ENCODE measurements at places on chromosomes 13 and 19.

GRCh38 chr19:17216058-17216670, 1.0 kb downstream of the USE1 start:
- DNase-seq, result no peak

DNA sequence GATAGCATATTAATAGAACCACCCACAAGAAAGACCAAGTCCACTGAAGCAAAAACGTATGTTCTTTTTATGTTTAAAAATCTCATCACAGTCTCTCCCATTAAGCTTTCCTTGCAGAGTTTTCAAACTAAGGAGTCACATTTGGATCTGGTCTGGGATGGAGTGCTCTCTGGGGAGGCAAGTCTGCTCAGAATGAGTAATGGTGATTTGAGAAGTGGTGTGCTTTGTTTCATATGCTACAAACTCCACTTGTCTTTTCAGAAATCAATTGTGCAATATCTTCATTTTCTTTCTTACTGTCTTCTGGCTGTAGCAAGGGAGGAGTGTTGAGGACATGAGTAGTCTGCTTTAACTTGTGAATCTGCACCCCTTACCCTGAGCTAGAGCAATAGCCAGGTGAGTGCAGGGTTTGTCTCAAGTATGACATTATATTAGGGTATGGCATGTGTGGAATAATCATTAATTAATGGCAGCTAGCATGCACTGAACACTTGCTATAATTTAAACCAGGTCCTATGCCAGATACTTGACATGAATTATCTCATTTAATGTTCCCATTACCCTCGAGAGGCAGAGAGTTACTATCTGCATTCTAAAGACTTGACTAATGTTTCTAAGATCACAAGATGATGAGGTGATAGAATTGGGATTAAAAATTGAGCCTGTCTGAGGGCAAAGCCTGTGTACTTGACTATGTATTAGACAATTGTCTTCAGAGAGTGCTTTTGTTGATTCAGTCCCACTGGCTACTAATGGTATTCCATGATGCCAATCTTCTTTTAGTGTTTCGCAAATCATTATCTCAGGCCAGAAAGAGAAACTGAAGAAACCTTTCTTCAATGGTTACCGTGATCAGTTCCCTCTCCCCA, 171.8 kb downstream of the GPC6 start:
- DNase-seq, result no peak

DNA sequence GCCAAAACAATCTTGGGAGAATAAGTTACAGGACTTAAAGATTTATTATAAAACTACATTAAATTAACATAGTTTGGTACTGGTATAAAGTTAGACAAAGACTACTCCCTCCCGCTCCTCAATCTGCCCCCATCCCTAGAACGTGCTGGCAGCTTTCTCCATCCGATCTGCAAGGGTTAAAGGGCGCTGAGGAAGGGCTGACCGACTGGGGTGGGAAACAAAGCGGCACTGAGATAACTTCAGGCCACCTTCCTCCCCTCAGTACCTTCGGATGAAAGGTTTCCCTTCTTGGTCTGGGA, 790 bp upstream of the SUGT1 start:
- DNase-seq, result no peak

DNA sequence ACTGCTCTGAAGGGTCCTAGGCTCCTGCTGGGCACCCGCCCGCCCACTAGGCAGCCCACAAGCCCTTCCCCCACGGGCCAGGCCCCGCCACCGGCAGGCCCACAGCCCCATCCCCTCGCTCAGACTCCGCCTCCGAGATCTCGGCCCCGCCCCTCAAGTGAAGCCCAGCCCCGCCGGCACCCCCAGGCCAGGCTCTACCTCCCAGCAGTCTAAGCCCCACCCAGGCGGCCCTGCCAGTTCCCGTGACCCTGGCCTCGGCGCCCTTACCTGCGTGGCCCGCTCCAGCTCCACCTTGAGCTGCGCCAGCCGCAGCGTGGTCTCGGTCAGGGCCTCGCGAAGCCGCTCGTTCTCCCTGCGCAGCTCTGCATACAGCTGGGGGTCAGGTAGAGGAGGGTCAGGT, 16.3 kb downstream of the EPS8L1 start:
- DNase-seq, result no peak

- no peak for DNase-seq
Observed at GRCh38 chr13:21287331-21287907, 111.0 kb downstream of the MRPL57 start.

DNA sequence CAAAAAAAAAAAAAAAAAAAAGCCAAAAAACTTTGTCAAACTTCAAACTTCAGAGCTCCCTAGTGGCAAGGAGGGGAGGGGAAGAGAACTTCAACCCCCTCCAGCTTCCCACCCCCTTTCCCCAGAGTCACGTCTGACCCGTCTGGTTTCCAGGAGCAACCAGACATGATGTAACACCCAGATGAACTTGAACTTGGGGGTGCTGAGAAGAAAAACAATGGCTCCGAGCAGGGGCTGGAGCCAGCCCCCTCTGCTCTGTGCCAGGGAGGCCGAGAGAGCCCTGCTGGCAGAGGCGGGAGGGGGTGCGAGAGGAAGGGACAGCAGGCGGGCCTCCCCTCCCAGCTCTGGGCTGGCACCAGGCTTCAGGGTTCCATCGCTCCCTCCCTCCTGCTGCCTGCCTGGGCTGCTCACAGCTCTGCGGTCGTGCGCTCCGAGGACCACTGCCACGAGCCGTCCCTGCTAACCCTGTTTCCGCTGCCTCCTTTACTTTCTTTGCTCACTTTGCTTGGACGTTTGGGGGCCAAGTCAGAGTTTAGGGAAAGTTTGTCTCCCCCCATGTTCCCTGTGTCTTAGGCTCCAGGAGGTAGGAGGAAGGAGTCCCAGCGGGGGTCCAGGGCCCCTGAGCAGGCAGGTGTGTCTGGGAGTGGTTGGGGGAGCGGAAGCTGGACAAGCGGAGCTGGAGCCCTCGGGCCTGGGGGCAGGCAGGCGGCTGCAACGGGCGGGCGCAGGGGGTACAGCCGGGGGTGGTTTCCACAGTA, 11.1 kb downstream of the LYL1 start:
- DNase-seq, result no peak

GRCh38 chr13:113774177-113775107, 15.4 kb downstream of the TMEM255B start:
- DNase-seq, result no peak

DNA sequence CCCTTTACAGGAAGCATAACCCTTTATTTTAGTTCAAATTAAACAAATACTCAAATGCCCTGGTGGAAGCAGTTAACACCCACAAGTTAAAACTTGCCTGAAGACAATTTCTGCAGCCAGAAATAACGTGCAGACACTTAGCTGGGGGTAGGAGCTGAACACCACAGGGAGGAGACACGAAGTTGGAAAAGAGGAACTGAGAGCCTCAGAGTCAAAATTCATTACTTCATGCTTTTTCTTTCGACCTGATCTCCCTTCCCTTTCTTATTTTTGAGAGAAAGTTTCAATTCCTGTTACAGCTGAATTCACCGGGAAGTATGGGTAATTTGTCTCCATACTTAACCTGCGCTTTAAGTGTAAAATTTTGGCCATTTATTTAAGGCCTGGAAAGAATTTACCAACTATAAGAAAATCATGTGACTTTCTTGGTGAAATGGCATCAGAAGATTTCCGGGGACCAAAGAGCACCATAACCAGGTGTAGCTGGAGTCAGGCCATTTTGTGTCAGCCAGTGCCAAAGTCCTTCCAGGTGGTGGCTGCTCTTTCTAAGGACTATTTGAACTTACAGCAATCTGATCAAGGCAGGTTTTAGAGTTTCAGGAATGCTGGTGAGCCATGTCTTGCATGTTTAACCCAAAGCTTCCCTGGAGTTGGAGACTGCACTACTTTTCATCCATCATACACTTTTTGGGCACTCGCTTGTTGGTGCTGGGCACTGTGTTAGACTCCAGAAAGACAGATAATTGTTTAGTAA, 46.5 kb upstream of the RCBTB2 start:
- DNase-seq, result no peak

DNA sequence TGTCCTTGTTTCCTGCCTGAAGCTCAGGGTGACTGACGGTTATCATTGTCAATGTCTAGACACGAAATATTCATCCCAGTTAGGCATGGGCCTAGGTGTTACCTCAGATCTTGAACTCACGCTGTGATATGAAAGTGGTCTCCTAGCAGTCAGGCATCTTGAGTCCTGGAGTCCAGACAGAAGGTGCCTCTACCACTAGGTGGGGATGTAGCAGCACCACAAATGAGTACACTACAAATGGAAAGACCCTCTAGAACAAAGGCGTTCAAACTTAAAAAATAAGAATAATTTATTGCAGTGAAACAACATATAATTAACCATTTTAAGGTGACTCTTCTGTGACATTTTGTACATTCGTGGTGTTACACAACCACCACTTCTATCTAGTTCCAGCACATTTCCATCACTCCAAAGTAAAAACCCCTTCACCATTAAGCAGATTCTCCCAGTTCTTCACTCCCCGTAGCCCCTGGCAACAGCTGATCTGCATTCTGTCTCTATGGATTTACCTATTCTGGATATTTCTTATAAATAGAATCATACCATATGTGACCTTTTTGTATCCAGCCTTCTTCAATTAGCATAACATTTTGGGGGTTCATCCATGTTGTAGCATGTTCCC, 11.9 kb upstream of the FRY start:
- no peak for DNase-seq

DNA sequence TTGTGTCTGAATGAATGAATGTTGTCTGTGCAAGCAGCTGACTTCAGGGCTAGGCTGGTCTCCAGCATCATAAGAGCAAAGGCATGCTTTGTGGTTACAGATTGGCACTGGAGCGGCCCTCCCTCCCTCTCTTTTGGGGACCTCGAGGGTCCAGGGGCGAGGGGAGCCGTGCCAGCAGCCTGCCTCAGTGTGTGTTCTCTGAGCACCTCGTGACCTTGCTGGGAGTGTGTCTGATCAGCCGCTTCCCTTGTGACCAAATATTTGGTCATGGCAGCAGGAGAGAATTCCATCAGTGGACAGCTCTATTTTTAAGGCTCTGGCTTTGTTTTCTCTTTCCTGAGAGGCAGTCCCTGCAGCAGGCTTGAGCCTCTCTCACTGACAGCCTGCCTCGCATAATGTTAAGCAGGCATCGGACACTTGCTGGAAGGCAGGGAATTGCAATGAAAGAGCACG, 329.7 kb downstream of the UQCRFS1 start:
- no peak for DNase-seq

GRCh38 chr19:7681340-7682174, 924 bp downstream of the TRAPPC5 start:
- DNase-seq, result peak; percentile 60

DNA sequence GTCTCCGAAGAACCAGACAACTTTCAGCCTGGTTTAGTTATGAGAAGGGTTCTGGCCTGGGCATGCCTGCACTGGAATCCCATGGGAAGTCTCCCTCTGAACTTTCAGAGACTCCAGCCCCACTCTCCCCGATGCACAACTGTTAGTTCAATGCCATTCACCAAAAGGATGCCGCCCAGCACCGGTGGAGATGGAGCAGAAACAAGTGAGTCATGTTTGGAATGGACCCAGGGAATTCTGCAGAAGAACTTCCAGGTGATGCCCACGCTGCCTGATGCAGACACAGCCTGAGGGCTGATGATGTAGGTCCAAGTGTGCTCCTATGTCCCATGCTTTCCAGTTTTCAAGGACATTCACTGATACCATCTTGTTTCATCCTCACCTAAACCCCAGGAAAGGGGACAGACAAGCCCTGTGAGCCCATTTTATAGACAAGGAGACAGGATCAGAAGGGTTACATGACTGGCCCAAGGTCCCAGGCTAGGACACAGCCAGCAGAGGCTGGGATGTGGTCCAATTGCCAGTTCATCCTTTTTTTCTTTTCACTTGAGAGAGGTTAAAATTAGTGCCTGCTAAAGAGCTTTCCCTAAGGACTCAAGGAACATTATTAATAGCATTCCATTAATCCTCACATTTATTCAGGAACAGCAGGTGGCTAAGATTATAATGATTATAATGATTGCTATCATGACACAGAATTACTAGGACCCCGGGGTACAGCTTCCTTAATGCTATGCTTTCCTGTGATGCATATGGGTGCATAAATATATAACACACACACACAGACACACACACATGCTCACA, 39.5 kb downstream of the SIAH3 start:
- no peak for DNase-seq

GRCh38 chr13:97249796-97250495, 27.8 kb downstream of the MBNL2 start:
- no peak for DNase-seq

GRCh38 chr19:13082192-13083007, 20.3 kb downstream of the LYL1 start:
- no peak for DNase-seq

GRCh38 chr13:49042476-49042875, 66.8 kb downstream of the FNDC3A start:
- DNase-seq, result no peak
